ENCODE measurements at places on chromosomes 13 and 19.

- DNase-seq, result no peak
Observed at GRCh38 chr13:110894086-110894485, 20.8 kb downstream of the ANKRD10 start.

DNA sequence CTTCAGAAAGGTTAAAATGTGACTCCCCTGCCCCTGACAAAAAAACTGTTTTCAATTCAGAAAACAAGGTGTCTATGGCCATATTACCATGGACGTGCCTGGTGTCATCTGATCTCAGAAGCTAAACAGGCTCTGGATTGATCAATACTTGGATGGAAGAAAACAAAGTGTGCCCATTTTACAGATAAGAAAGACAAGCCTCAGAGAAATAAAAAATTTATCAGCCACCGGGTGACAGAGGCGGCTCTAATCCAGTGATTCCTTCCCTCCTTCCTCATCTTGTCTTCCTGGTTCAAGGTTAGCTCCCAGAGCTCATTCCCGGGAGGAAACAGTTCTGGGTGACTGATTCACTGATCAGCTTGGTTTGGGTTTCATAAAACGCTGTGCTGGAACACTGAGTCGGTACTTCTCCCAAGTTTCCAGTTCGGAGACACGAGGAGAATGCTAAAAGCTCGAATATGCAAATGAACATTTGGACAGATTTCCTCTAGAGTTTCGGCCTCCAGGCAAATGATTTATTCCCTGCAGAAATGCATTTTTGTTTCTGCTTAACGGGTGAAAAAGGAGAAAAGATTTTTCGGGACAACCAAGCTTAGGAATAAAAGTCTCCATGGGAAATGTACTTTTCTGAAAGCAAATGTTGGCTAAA lies 211.2 kb downstream of the UQCRFS1 start:
- no peak for DNase-seq

DNA sequence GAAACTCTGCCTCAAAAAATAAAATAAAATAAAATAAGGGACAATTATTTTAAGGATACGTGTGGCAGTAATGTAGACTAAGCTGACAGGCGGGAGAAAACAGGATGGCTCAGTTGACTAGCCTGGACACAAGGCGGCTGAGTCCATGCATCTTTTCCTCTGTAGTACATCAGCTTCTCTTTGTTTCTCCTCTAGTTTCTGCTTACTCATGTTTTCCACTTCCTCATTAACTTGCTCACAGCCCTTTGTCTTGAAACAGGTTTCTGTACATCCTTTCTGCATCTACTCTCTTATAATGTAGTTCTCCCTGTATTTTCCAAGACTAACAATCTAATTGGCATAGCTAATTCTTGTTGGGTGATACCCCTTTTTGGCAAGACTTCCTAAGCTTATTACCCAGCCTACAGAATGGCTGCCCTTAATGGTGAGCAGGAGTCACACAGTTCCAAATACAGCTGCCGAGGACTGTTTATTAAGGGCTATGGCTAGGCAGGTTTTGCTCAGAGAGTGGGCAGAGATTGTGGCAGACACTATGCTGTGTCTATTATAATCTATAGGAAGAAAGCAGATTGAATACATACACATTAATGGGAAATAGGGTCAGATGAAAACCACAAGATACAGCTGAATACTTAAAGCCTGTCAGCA lies 58.7 kb upstream of the KLF5 start:
- DNase-seq, result no peak

- DNase-seq, result no peak
Observed at GRCh38 chr13:29868581-29868980, 18.2 kb upstream of the UBL3 start.

- DNase-seq, result no peak
Observed at GRCh38 chr13:102020611-102021216, 381.1 kb downstream of the FGF14 start.

DNA sequence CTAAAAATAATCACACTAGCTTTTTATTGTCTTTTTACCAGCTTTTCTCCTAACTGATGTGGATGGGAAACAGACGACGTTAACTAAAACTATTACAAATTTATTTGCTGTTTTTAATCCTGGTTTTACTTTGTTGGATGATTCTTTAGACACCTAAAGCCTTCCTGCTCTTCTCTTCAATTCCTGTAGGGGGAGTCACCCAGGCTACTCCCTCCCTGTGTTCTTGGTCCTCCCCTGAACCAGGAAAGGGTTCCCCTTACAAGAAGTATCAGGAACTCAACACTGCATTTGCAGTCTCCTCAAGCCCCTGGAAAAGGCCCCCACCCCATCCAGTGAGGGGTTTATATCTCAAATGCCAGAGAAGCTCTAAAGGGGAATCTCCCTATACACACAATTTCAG lies 206.1 kb downstream of the SUCLA2 start:
- no peak for DNase-seq

DNA sequence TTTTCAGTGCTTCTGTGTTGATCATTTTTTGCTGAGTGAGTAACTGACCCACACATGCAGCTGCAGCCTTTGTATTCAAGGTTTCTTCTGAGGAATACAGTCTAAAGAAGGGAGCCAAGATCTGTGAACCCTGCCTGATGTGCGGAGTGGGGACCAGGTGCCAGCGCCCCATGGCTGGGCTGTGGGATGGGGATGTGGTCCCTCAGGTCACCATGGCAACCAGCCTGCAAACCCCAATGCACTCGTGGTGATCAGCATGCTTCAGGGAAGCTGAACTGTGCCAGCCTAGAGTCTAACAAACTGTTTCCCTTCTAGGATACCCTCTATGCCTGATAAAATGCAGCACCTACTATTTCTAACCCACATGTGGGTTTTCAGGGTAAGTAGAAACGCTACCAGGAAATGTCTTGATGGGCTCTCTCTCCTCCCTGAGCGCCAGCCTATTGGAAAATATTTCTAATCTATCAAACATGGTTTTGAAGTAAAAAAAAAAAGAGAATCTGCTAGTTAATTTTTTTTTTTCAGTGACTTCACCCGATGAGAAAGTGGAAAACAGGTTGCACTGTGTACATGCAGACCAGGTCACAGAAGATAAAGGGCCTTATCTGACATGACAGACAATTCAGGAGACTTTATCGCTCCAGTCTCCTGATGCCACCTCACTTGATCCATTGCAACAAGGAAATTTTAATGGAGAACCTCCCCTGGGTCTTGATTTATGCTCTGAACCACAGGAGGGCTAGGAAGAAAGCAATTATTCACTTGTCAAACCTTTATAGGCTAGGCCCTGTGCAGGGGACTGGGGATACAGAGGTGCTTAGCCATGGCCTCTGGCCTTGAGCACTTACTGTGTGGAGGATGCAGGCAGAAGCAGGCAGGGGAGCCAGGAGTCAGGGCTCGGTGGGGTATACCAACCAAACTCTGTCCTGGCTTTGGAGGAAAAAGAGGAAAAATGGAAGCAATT lies 51.1 kb downstream of the RASL11A start:
- no peak for DNase-seq

DNA sequence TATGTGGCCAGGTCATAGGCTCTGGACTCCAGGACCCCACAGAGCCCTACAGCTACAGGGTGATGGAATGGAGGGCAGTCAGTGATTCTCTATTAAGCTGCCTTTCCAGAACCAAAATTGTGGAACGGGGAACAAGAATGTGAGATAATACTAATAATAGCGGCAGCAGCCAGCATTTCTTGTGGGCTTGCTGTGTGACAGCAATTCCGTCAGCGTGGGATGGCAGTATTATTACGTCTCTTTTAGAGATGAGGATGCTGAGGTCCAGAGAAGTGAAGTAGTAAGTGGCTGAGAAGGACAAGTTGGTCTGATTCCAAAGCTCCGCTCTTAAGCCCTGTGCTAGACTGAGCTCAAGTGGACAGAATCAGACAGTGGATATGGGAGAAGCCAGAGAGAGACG lies 24.4 kb downstream of the GRIK5 start:
- no peak for DNase-seq

GRCh38 chr19:55676383-55676782 lies 1.4 kb downstream of the EPN1 start:
- no peak for DNase-seq

DNA sequence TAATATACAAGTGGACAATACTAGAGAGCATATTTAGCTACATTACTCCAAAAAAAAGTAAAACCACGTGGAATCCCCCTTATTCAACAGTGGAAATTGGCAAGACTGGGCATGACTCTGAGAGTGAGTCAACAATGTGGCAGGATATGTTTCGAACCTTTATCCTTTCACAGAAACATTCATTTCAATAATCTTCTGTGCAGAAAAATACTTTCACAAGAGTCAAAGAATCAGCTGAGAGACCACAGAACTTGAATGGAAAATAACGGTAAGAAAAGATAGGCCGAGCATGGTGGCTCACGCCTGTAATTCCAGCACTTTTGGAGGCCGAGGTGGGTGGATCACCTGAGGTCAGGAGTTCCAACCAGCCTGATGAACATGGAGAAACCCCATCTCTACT lies 25.1 kb upstream of the CD70 start:
- no peak for DNase-seq

- DNase-seq, result no peak
Observed at GRCh38 chr13:32745509-32745908, 159.3 kb downstream of the PDS5B start.

GRCh38 chr19:44712864-44713515 lies 14.0 kb downstream of the CEACAM16 start:
- no peak for DNase-seq

DNA sequence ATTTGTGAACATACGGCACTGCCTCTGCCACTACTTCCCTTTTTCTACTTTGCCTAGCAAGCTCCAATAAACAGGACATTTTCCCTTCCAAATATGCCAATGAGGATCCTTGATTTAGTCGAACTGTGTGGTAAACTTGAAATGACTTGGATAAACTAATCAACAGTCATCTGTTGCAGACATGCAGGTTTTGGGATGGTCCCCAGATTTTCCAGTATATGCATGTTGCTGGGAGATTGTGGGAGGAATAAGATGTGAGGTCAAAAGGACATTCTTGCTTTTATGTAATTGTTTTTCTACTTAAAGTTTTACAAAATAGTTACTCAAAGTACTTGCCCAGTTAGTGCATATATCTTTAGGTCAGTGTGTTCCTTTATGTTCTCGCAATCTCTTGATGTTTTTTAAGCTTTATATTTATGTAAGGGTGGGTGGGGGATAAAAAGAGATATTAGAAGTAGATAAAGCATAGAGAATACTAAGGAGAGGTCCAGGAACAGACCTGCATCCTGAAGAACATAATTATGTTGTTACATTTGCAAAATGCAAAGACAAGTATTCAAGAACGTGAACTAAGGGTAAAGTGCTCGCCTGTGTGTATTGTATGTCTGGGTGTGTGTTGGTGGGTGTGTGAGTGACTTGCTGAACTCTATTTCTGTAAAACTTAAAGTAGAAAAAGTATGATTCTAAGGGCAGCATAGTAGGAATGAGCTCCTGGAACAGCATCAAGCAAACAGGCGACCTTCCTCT lies 88.4 kb upstream of the OXGR1 start:
- DNase-seq, result no peak

- DNase-seq, result no peak
Observed at GRCh38 chr13:27128825-27129627, 42.6 kb downstream of the USP12 start.

DNA sequence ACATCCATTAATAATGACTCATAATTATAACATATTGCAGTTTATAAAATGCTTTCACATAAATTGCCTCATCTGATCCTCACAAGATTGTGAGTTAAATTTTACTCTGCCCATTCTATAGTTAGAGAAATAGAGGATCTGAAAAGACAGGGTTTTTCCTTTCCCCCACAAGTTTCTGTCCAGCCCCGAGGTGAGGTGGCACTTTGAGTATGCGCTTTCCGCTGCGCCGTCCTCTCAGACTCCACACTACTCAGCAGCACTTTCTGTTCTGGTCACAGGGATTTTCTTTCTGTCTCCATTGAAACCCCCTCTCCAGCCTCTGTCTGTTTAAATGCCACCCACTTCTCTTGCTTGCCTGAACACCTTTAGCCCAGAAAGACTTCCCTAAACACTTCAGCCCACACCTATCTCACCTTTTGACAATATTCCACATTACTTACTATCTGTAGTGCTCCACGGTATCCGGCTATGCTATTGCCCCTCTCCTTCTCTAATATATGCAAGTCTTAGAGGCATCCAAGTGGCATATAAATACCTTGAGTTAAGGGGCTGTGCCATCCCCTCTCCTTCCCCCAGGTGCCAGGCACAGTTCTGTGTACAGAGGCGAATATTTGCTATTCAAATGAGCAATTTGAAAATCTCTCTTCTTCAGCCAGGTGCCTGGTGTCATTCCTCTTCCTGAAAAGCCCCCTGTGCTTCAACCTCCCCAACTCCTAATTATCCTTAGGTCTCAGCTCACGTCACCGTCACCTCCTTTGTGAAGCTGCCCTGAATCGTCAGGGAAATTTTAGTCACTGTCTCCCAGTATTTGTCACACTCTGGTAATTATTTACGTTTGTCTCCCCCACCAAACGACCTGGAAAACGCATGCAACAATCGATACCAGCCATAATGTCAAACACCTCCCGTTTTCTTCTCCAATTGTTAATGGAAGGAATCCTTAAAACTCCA lies 268.7 kb downstream of the NHLRC3 start:
- no peak for DNase-seq

DNA sequence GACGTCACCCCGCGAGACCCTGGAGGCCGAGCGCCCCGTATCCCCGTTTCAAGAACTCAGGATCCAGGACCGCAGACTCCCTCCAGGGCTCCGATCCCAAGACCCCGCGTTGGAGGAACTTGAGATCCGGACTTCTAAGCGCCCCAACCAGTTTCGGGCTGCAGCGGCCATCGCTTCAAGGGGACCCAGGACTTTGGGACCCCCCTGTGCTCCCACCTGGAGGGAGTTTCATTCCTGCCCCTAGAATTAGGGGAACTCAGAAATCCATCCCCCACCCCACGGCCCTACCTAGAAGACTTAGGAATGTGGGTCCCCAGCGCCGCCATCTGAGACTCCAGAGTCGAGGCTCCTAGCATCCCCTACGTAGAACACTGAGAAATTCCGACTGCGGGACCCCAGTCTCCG lies 400 bp downstream of the PLEKHG2 start:
- no peak for DNase-seq

DNA sequence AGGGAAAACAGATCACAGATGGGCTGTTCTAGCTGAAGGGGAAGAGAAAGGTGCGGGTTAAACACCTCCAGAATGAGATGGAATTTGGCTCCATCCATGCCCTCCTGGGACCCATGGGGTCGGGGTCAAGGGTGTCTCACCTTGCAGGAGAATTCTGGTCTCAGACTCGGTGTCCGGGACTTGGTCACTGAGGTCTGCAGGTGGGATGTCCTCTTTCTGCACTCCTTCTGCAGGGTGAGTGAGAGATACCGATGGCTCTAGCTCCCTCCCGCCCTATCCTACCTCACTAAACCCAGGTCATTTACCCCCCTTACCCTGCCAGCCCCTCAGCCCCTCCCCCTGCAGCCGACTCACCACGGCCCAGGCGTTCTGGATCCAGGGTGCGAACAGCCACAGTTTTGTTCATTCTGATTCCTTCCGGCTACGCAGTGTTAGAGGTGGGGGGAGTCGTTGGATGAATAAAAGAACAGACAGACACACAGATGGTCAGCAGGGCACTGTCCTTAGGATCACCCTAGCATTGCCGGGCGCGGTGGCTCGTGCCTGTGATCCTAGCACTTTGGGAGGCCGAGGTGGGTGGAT lies 24.1 kb downstream of the C3 start:
- DNase-seq, result no peak

DNA sequence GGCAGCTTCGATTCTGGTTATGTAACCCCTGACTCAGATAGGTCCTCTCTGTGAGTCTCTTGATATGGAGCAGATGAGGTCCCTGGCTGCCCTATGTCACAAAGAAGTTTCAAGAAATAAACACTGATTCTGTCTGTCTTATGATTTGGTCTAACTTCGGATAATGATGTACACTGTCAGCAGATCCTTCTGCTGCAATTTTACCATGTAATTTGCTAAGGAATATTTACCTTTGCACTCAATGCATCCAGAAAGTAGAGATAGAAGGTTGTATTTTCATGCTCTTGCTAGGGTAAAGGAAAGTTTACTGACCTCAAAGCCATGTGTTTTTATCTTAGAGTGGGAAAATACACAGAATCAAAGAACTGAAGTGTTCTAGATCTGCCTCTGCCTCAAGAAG lies 98.2 kb downstream of the KLF5 start:
- no peak for DNase-seq

All from NCI-H1417 (cell line).